ENCODE measurements at places on chromosomes 7 and 10.

- DNase-seq: no peak
Measured at GRCh38 chr10:12965571-12965970, 35.9 kb downstream of the CCDC3 start.

- DNase-seq: no peak
Measured at GRCh38 chr10:30412901-30413300, 21.1 kb upstream of the MAP3K8 start.

GRCh38 chr10:113037218-113037617 is 87.2 kb downstream of the TCF7L2 start:
- no peak for DNase-seq

DNA sequence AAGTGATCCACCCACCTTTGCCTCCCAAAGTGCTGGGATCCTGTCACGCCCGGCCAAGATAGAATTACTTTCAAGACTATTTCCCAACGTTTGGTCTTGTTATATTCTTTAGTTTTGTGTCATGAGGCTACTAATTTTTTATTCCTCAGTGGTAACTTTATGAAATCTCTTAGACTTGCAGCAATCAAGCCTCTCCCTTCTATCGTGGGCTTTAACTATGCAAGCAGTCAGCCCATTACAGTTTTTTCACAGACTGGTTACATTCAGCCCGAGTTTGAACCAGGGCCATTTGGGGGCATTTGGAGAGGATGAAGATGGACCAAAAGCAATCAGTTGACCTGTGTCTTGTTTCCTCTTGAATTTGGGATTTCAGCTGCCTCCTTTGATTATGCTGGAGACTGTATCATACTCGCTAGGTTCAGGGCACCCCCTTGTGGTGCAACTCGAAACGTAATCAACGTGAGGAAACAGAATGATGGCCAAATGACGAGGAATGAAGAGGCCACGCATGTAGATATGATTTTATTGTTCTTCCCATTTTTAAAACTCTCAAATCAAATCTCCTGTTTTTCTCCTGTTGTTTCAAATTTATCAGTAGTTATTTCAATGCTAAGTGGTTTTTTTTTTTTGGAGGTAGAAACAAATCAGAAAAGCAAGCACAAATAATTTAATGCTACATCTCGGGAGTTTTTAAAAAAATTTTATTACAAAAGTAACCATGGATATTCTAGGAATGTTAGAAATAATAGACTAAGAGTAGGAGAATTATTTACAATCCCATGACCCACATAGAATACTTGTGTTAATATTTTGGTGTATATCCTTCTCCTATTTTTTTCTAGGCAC is 151.6 kb downstream of the KIAA1217 start:
- peak; percentile 74 for DNase-seq

All from NCI-H82 (cell line).